ENCODE measurements at places on chromosomes 3 and 15.

DNA sequence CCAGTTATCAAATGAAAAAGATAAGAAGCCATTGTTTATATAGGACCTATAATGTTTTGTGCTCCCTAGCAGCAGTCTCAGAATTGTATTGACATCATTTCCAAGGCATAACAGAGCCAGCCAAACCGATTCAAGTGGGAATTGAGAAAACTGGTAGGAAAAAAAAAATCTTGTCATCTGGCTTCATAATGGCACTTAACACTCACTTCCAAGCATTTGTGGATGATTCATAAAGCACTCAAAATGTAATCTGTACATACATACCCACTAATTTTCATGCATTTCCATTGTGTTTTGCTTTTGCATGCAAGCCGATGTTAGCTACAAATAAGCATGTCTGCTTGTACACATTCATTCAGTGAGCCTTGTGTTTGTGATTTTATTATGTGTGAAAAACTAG, 18.6 kb upstream of the TRPC1 start:
- no peak for DNase-seq

DNA sequence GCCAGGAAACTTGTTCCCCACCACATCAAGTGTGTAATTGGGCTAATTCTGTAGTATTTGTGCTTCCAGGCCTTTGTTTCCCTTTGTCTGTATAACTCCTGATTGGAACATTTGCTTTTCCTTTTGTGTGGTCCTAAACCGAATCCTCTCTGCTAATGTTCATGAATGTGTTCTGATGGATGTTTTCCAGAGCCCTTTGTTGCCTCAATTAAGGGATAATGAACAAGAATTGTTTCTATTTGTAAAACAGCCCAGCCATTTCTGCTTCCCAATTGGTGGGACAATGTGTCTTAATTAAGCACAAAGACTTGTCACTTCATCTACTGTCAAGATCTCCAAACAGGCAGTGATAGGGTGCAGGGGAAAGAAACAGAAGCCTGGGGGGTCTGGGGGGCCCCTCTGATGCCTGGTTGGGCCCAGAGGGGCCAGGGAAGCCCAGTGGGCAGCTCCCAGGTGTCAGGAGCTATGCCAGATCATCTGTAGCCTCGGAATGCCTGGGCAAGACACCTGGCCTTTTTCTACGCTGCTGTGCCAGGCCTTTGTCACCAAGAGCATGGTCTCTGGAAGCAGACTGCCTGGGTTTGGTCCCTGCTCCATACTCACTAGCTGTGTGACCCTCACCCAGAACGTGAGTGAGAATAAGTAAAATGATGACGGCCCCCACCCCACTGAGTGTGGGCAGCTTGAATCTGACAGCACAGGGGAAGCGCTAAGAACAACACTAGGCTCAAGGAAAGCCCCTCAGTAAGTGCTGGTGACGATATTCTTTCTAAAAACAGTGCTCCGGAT, 116.6 kb upstream of the PRR20G start:
- no peak for DNase-seq

- no peak for DNase-seq
Observed at GRCh38 chr15:65339920-65340319, 35.4 kb downstream of the RNU5B-1 start.

- no peak for DNase-seq
Observed at GRCh38 chr15:91559066-91559465, 294.4 kb upstream of the SLCO3A1 start.

DNA sequence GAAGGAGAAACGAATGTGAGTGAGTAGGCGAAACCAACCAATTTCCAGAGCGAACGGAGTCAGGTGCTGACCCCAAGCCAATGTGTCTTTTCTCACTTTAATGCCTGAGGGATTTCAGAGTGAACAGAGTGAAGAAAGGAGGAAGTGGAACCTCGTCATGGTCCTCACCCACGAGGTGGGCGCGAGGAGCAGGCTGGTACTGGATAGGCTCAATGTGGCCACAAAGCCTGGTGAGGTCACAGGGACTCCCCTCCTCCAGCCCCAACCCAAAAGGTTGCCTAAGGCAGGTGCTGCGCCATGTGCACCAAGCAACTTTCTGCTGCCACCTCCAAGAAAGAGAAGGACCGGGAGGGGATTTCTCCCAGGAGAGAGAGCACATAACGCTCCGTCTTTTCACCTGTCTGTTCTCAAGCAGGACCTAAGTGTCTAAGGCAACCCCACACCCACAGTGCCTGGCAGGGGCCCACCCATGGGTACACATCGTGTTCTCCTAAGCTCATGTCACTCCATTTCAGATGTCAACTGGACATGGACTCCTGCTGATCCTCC, 3.8 kb downstream of the NRROS start:
- DNase-seq, result no peak

GRCh38 chr3:160686955-160687535, 10.1 kb downstream of the ARL14 start:
- DNase-seq, result peak; percentile 23

GRCh38 chr3:117219296-117219695, 509.7 kb downstream of the TUSC7 start:
- no peak for DNase-seq

DNA sequence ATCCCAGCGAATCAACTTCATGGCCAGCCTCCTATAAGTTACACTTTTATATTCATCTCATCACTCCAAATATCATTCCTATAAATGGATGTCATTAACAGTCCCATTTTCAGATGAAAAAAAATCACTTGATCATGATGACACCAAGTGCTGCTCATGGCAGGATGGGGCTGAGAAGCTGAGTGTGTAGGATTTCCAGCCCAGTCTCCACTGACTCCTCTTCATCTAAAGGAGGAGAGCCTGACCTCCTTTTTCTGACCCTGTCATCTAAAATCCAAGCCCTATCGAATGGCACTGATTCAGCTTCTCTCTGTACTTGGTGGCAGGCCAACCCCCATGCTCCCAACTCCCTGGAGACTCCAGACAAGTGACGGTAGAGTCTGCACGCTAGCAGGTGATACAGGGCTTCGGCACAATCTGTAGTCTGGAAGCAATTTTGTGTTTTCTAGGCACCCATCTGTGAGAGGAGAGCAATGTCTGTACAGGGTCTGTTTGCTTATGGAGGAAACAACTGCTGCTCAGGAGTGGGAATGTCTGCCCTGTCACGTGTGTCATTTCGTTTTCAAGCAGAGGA, 103.2 kb downstream of the EPHB1 start:
- DNase-seq, result no peak

GRCh38 chr3:47669026-47669749, 90.5 kb upstream of the CSPG5 start:
- peak; percentile 32 for DNase-seq

DNA sequence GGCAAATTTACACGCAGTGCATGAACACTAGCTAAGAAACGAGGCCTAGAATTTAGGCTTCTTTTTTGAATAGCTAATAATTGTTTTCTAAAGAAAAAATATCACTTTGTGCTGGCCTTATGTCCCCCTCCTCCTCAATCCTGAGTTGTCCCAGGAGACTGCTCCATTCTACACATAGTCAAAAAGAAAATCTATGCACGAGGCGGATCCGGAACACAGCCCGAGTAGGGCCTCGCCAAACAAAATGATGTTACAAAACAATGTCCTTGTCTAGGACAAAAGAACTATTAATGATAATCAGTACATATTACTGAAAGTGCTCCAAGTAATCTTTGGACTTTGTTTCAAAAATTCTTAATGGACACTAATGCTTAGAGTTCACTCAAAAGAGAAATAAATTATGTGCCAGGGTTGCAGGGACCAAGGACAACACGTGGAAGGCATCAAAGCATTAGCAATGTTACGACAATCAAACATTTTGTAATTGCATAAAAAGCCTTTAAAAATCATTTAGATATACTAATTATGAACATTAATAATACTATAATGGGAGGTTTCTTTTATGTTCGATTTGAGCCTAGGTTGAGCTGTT, 206.5 kb upstream of the ICE2 start:
- DNase-seq, result no peak

- DNase-seq, result peak; percentile 81
Observed at GRCh38 chr3:69309814-69310213, 76.1 kb downstream of the FRMD4B start.

DNA sequence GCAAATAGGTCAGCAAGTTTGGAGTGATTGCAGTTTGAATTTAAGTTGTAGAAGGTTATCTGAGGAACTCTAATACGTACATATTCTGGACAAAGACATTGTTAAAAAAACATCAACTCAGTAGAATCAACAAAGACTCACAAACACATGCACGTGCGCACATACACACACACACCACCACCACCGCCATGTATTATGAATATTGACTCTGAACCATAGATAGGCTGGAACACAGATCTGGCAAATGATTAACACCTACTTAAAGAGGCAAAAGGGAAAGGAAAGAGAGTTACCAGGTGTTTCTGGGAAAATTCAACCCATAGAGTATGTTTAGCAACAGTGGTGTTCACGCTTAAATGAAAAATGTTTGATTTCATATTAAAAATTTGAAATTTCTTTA, 334.2 kb upstream of the ALCAM start:
- DNase-seq, result no peak

- DNase-seq, result no peak
Observed at GRCh38 chr3:194284351-194284750, 66.8 kb downstream of the CPN2 start.

GRCh38 chr3:22113453-22113852, 362.4 kb upstream of the ZNF385D start:
- DNase-seq, result no peak

- peak; percentile 48 for DNase-seq
Observed at GRCh38 chr3:122092460-122093165, 37.5 kb downstream of the CD86 start.

- no peak for DNase-seq
Observed at GRCh38 chr3:24388159-24388558, 106.5 kb downstream of the THRB start.

- DNase-seq, result no peak
Observed at GRCh38 chr3:47102081-47102600, 61.8 kb downstream of the SETD2 start.

DNA sequence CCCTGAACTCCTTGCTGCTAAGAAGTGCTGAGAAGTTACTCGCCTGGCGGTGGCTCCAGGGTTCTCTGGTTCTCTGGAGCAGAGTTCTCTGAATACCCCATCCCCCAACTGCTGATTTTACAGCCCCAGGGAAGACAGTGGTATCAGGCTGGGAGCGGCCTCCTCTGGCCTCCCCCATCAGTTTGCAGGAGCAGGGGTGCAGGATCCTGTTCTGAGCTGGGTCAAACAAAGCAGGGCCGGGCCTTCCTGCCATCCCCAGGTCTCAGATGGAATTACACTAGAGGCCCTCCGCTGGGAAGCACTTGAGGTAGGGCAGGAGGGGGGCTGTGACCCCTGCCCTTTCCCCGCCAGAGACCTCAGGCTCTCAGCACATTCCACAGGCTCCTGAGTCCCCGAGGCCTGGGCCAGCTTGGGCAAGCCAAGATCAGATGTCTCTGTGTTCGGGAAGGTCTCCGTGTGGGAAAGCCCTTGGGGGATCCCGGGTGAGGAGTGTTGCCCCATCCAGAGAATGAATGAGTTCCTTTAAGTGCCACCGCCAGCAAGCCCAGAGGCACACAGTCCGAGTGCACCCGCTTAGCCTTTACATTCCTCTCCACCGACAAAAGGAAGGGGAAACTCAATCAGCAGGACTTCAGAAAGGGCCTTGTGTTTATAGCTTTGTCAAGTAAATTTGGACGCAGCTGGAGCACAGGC, 149.9 kb downstream of the LRRK1 start:
- no peak for DNase-seq

DNA sequence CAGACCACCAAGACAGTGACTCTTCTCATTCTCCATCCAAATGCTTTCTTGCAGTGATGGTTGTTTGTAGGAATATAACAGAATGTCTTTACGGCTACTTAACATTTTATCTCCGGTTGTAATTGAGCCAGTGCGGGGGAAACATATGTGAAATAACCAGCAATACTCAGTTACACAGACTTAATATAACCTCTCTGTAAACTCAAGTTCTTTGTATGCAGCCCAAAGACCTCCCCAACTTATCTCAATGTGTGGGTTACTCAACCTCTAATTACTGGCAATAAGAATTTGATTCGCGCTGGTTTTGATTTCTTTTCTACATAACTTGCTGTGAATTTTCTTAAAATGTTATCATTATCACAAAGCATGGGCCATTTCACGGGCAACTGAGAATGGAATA, 250.6 kb downstream of the TAFA4 start:
- no peak for DNase-seq

All from lung microvascular endothelial cell (primary cell).